HEK293T (cell line): ENCODE measurements at places on chromosomes 6 and 20.

GRCh38 chr6:152089992-152090391, 282.5 kb downstream of the ESR1 start:
- DNase-seq: no peak

- DNase-seq: no peak
These were observed 276.0 kb downstream of the TFAP2A start for GRCh38 chr6:10138917-10139316.

GRCh38 chr6:129785047-129785755, 75.2 kb upstream of the ARHGAP18 start:
- no peak for DNase-seq

DNA sequence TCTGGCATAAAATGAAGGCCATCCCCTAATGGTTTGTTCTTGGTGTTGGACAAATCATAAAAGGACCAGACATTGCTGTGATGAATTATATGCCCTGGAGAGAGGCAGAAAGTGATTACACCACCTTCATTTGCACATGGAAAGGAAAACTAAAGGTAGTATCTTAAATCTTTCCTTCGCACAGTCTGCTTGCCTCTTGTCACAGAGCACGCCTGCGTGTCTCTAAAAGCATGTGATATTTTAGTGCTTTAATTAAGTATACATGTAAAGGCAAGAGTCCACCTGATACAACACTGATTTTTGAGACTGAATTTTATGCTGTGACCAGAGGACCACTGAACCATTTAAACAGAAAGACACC, 28.8 kb upstream of the PLAGL1 start:
- no peak for DNase-seq

DNA sequence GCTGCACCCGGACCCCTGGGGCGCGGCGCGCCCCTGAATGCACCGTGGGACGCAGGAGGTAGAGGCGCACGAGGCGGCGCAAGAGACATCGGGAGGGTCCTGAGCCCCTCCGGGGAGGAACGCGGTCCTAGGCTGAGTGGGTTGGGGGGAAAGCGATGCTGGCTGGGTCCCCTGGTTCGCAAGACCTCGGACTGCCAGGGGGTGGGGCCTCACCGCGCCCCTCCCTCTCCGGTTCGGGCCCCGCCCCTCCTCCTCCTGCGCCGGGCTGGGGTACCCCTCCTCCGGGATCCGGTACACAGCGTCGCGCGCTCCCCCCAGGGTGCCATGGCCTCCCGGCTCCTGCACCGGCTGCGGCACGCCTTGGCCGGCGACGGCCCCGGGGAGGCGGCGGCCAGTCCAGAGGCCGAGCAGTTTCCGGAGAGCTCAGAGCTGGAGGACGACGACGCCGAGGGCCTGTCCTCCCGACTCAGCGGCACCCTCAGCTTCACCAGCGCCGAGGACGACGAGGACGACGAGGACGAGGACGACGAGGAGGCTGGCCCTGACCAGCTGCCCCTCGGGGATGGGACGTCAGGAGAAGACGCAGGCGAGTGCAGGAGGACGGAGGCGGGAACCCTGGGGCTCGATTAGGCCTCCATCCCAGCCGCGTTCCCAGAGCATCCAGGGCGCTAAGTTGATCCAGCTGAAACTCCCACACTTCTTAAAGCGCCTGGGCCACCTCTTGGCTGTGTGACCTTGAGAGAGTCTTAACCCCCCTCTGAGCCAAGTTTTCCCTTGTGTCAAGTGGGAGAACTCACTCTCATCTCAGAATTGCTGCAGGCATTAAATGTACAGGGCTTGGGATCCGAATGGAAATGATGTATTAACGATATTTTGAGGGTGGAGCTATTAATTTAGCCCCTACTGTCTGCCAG, 541 bp downstream of the SNX21 start:
- peak; percentile 73 for DNase-seq
